Stimulated activated CD8-positive, alpha-beta memory T cell treated with anti-CD3 and anti-CD28 coated beads, Interleukin-4, amount 100 ng/mL, for 1 hour (primary cell): ENCODE measurements at places on chromosomes 7 and 10.
A peak's percentile ranks its signal among the peaks of the same experiment; 100 is the strongest.

GRCh38 chr7:106058928-106059324 lies 53.2 kb downstream of the SYPL1 start:
- no peak for DNase-seq

- DNase-seq = no peak
Observed at GRCh38 chr10:24652381-24652957, 71.2 kb downstream of the ARHGAP21 start.

DNA sequence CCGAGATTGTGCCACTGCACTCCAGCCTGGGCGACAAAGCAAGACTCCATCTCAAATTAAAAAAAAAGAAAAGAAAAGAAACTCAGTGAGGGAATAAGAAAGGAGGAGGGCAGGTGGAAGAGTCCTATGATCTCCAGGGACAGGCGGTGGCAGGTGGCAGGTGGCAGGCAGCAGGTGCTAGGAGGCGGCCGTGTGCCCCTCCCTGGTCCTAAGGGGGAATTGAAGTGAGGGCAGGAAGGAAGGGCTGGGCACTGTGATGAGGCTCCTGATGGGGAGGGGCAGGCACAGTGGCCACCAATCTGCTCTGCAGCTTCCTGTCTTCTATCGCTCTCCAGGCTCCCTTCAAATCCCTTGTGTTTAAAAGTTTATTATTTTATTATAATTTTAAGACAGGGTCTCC lies 41.2 kb upstream of the UBE3C start:
- no peak for DNase-seq

GRCh38 chr7:136163340-136163801 lies 186.2 kb upstream of the MTPN start:
- no peak for DNase-seq

DNA sequence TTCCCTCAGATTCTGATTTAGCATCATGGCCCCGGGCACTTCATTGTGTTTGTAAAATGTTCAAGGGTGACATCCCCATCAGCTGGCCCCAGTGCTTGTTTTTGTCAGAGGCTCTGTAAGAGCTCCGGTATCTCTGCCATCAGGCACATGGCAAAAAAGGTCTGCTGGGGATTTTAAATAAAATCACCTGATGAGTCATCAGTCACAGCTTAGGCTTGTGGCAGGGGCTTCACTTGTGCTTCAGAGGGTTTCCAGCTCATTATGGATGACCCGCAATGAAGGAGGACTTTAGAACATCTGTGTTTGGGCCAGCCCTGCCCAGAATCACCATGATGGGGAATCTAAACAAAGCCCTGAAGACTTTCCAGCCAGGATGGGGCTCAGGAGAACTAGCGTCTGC lies 259.9 kb downstream of the ZEB1 start:
- no peak for DNase-seq

- DNase-seq = no peak
Observed at GRCh38 chr7:148773334-148773733, 74.6 kb downstream of the CUL1 start.

DNA sequence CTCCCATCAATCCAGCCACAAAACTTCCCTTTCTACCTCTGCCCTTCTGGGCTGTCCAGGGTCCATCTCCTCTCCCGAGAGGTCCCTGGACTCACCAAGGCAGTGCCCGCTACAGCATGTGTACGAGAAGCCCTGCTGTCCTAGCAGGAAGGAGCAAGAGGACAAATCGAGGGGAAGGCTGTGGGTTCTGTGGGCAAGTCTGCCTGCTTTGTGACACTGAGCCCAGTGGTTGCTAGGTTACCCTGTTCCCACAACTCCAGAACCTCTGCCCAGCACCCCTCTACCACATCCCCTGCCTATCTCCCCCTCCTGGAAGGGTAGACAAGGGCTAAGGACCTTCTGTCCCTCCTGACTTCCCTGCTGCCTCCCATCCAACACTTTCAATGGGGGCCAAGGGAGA lies at the start of gene TBATA:
Gene TBATA (minus strand): TSS at position 188 of the 400 bp plus-strand sequence. CDS start 1,998 bp downstream, outside the sequence.
- DNase-seq = no peak

DNA sequence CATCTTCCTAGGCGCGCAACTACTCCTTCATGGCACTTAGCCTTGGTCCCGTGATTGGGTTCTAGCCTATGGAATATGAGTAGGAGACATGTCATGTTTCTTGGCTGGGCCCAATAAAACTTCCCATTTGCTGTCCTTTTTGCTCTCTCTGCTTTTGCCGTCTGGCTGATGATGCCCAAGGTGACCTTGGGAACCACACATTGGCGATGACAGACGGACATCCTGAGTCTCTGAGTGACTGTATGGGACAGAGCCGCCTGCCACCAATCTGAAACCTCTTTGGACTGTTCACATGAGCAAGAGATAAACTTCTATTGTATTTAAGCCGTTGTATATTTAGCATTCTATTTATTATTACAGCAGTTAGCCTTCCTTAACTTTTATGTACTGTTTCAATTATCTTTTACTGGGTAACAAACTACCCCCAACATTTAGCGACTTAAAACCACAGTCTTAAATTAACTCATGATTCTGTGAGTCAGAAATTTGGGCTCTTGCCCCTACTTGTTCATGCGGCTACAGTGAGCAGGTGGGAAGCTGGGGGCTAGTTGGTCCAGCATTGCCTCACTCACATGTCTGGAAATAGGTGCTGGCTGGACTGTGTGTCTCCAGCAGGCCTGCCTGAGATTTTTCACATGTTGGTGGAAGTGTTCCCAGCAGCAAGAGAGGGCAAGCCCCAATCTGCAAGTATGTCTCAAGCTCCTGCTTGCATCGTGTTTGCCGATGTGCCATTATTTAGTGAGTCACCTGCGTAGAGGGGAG lies 71.7 kb downstream of the NOD1 start:
- no peak for DNase-seq

- DNase-seq = no peak
Observed at GRCh38 chr7:28955718-28956607, 2.2 kb downstream of the TRIL start.

GRCh38 chr10:73413528-73414229 lies at the start of gene ANXA7:
Gene ANXA7, minus strand, starts transcription at chr10:73414058. Its CDS starts 13,202 bp downstream, at chr10:73400856.
- peak; percentile 76 for DNase-seq

GRCh38 chr10:47257396-47258120 lies 42.4 kb upstream of the GDF10 start:
- DNase-seq = no peak

GRCh38 chr7:68904630-68905029 lies 693.6 kb upstream of the AUTS2 start:
- no peak for DNase-seq

DNA sequence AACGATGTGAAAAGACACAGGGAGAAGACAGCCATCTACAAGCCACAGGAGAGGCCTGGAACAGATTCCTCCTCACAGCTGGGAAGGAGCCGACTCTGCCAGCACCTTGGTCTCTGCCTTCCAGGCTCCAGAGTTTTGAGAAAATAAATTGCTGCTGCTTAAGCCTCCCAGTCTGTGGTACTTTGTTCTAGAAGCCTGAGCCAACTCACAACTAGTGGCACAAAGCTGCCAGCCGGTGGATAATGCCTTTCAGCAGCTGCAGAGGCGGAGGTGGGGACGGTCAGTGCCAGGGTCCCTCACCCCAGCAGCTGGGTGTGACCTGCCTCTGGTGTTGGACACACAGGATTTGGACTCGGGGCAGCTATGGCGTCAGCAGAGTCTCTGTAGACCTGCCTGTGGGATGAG lies 255.4 kb upstream of the PITRM1 start:
- DNase-seq = no peak

GRCh38 chr10:101285519-101286070 lies 56.3 kb upstream of the LBX1 start:
- no peak for DNase-seq

DNA sequence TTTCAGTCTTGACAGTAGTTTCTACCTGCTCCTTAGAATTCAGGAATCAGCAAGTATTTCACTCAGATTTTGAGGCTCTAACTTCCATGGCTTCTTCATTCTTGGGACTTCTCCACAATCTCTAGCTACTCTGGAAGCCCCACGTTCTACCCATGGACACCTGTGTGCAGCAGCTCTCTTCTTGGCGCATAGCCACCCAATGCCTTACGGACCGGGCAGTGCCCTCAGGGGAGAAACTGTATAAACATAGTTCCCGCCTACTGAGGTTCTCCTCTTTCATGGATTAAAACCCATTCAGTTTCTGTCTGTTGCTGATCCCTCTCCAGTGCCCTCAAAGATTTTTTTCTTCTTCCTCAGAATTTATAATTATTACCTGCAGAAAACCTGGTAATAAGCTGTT lies 177.1 kb downstream of the SORCS1 start:
- DNase-seq = no peak

DNA sequence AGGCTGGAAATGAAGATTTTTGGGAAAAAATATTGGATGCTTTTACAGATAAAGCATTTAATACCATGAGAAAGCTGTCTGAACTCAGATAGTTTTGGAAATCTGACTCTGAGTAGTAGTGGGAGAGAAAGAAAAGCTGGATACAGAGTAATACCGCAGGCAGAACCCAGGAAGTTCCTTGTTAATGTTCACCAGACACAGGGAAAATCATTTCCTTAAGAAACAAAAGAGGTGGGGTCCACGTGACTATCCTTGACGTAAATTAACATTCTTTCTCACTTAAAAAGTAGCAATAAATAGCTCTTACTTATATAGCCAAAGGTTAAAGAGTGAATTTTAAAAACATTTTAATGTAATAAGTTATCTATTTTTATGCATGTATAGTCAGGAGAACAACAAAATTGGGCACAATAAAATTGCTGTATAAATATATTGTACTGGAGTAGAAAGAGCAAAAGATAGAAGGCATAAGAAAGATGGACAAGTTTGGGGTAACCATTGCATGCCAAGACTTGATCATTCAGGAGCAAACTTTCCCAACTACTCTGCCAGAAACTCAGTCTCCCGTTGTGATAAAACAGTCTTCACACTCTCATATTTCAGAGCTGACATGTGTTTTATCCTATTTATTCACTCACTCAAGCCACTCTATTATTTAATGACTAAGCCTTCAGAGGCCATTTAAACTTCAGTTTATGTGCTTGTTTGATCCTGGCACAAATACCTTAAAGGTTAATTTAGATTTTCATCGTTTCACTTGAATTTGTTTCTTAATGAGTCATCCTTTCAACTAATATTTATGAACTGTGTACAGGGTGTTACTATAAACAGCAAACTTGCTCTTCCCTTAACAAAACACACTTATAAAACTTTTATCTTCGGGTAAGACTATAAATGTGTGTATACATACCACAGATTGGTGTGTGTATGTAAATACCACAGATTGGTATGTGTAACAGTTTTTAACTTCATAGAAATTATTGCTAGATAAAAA lies 143.1 kb downstream of the GNAI1 start:
- no peak for DNase-seq

GRCh38 chr10:132982301-132982989 lies 40.1 kb upstream of the CFAP46 start:
- no peak for DNase-seq

DNA sequence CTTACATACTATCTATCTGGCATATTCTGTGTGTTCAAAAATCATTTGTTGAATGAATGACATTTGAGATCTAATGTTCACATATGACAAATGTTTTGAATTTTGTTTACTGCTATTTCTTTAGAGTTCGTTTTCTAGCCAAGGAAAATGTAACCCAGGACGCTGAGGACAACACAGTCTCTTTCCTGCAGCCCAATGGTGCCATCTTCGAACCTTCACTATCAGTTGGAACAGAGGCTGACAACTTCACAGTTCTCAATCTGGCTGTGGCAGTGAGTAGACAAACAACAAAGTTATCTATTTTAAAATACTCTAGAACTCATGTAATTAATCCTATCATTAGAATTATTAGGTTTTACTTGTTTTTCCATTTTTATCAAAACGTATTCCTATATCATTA lies 22.5 kb downstream of the CD36 start:
- no peak for DNase-seq

- DNase-seq = no peak
Observed at GRCh38 chr10:103776878-103777591, 78.3 kb downstream of the SH3PXD2A start.

DNA sequence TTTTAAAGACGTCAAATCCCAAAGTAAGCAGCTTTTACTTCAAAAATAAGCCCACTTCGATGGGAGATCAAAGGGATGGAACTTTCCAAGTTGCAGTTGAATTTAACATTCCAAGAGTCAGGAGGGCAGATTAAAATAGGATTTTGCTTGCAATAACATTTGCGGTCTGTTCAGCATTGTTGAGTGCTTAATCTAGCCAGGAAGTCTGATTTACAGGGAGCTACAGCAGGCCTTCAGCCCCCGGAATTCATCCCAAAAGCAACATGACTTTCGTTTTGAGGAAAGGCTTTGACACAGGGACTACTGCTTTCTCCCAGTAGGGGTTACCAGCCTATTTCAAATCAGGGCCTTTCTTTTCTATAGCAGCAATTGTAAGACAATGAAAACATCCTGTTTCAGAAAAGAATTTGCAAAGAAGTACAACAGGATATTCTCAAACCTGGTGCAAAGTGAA lies 279.6 kb upstream of the PITRM1 start:
- DNase-seq = no peak

- no peak for DNase-seq
Observed at GRCh38 chr7:16944936-16945335, 63.2 kb upstream of the AGR3 start.

DNA sequence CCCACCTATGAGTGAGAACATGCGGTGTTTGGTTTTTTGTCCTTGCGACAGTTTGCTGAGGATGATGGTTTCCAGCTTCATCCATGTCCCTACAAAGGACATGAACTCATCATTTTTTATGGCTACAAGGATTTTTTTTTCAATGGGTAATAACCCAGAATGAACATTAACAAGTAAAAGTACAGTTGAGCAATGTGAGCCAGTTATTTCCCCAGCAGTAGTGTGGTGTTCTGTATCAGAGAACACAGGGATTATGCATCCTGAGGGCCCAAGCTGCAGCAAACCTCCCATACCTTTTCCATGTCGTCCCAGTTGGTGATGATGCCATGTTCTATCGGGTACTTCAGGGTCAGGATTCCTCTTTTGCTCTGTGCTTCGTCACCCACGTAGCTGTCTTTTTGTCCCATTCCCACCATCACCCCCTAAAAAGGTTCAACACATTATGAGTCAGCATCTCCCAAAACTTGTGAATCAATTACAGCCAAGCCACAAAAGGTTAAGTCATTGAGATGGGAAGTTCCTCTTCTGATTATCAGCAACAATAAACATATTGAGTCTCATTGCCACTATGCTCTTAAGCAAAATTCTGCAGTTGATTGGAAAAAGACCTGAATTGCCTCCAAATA lies 5.5 kb downstream of the ACTA2 start:
- DNase-seq = no peak

- no peak for DNase-seq
Observed at GRCh38 chr7:55212838-55213237, 152.3 kb upstream of the LANCL2 start.

GRCh38 chr7:151652111-151652510 lies 132.4 kb upstream of the RHEB start:
- DNase-seq = no peak

- DNase-seq = no peak
Observed at GRCh38 chr10:25766213-25766612, 167.8 kb upstream of the MYO3A start.

DNA sequence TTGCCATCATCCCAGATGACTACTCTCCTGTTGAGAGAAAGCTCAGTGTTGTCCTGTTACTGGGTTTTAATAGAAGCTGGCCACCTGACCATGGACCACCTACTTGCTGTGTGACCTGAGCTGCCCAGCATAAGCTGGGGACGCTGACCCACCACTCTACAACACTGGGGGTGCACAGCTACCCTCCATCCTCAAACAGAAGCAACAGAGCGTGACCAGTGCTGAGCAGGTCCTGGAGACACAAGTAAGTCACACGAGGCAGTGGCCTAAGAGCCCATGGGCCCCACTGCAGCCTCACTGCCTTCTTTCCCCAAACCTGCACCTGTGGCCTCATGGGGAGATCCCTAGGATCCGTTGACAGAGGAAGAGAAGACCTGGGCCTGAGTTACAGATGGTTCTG lies 198.6 kb upstream of the ADARB2 start:
- DNase-seq = no peak

GRCh38 chr10:53135213-53135896 lies 362.8 kb upstream of the MBL2 start:
- no peak for DNase-seq

GRCh38 chr10:71077796-71078453 lies 134.4 kb upstream of the UNC5B start:
- no peak for DNase-seq
